SK-N-DZ (cell line): ENCODE measurements at places on chromosomes 1 and 21.

DNA sequence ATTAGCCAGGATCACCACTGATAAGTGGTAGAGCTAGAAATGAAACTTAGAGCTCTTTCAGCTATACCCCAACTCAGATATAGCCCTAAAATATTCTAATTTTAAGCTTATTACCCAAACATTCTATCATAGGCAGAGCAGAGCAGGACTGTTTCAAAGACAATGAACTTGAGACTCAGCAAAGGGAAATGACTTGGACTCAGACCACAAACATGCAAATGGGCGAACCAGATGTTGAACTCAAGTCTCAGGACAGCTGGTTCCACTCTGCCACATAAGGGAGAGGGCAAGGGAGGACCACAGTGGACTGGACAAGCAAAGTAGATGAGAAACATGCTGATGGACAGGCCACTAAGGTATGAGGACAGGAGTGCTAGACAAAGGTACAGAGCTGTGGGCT, 315.3 kb downstream of the OMA1 start:
- DNase-seq: no peak

DNA sequence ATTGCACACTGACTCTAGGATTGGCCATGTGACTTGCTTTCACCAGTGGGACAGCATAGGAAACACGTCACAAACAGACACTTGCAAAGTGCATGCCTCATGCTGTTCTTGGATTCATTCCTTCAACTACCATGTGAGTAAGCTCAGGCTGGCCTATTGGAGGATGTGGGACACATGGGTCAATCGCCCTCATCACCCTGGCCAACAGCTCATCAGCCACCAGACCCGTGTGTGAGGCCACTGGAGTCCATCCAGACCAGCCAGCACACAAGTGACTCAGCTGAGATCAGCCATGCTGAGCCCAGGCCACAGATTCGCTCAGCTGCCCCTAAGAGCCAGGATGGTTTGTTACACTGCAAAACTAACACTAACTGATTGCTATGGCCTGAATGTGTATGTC, 216.1 kb upstream of the GRIK3 start:
- no peak for DNase-seq

DNA sequence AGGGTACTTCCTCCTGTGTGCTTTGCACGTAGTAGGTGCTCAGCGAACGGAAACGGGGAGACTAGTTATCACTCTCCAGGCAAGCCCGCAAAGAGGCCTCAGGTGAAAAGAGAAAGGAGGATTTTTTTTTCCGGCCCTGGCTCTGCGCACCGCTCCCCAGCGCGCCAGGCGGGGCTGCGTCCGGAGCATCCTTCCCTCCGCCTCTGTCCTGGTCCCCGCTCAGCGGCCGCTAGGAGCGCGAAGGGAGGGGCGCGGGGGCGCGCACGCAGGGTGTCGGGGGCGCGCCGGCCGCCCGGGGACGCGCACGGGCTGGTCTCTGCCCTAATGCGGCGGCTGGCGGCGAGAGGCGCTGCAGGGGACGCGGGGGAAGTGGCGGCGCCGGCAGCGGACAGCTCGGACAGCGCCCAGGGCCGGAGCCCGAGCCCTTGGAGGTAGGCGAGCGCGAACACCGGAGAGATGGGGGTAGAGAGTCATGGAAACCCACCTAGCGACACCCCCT, 42.3 kb upstream of the NFASC start:
- peak; percentile 79 for DNase-seq

DNA sequence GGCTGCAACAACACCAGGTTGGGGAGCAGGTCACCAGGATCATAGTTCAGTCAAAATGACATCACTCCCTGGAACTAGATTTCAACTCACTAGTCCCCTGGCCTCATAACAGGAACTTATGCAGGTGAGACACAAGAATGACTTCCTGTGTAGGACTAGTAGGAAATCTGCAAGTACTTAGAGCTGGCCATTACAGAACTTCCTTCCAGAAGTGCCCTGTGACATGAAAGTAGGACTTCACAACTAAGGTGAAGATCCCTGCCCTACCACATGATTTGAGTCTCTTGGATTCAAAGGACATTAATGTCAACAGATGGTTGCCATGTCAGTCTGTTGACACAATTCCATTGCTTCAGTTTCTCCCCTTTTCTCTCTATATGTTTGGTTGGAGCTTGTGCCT, 223.1 kb downstream of the RPS6KC1 start:
- DNase-seq: no peak

- DNase-seq: no peak
Measured at GRCh38 chr21:36845070-36845469, 121.4 kb downstream of the HLCS start.

GRCh38 chr1:5713101-5714010, 278.9 kb downstream of the NPHP4 start:
- no peak for DNase-seq

DNA sequence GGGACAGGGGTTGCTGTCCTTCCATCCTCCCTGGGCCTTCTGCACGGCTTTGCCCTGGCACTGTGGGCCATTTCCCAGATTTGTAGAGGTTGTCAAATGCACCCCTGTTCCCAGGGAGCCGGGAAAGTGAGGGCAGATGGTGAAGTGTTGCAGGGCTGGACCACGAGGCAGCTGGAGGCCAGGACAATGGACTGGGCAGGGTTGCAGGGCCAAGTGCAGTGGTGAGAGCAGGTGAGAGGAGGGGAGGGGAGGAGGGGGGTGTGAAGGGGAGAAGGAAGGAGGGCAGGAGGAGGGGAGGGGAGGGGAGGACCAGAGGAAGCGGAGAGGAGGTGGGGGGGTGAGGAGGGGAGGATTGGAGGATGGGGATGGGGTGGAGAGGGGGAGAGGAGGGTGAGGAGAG, 443.9 kb downstream of the CAMTA1 start:
- no peak for DNase-seq

GRCh38 chr1:7252411-7253117, 467.3 kb downstream of the CAMTA1 start:
- DNase-seq: no peak

DNA sequence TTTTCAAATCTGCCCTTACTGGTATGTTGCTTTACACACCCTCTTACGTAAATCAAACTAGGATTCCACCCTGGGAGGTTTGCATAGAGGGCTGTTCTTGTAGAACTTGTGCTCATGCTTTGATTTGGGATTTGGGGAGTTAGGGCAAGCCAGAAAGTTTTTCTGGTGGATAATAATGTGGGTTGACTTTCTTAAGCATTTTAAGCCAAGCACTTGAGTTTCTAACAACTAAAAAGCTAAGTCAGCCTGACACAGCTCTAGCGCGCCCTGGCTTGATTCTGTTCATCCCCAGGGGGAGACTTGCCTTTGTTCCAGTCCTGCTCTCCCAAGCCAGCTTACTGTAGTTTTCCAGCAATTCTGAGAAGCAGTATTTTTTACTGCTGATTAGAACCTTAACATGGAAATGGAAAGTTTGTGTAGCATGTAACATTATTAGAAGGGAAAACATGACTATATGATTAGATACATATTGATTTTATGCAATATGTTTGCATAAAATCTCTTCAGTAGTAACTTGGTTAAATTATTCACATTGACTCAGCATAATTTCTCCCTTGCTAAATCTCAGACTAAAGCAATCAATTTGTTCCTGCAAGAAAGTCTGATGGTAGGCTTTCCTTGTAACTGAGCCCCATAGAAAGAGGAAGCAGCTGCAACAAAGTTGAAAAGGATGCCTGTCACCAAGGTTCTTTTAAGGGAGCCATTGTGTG, 11.0 kb upstream of the PGD start:
- DNase-seq: no peak

DNA sequence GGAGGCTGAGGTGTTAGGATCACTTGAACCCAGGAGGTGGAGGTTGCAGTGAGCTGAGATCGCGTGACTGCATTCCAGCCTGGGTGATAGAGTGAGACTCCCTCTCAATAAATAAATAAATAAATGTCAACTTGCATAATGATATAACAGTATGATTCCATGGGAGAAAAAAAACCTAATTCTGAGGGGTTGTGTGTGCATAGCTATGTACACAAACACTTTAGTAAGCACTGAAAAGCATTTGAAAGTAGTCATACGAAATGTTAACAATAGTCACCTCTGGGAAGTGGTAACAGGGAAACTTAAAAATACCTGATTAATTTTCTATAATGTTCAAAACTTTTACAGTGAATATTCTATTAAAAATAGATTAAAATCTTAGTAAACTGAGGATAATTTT, 43.2 kb downstream of the ANKRD13C start:
- DNase-seq: no peak

- DNase-seq: no peak
Measured at GRCh38 chr1:37100310-37100709, 66.0 kb upstream of the GRIK3 start.

- DNase-seq: no peak
Measured at GRCh38 chr1:179816196-179816960, 61.2 kb downstream of the TOR1AIP2 start.

DNA sequence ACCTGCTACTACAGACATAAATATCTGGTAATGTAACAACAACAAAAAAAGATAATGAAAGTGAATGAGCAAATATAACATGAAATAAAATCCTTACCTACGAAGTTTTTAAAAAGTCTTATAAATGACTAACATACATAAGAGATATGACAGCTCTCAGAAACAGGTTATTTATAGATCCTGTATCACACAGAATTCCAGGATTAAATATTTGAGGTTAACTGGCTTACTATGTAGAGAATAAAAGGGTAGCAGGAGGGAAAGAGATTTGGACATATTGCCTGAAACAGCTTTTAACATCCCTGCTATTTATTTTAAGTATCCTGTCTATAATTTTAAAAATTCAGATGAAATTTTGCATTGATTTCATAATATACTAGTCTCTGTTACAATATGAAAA, 16.3 kb downstream of the MYSM1 start:
- DNase-seq: no peak

- DNase-seq: no peak
Measured at GRCh38 chr1:165891111-165891860, 63.9 kb downstream of the UCK2 start.

DNA sequence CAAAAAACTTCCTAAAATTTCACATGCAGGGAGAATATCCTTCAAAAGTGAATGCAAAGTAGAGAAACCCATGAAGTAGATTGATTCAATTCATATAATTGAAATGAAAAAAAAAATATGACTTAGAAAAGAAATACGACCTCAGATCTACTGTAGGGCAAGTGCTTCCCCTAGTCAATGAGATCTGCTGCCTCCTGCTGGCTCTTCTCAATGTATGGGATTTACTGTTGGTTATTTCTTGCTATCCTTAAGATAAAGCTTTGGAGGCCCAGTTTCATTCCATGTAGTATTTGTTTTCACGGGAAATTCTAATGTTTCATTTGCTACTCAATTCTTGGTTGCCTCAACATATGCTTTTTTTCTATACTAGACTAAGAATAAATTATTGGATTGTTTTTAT, 46.2 kb downstream of the ZNF648 start:
- DNase-seq: no peak

DNA sequence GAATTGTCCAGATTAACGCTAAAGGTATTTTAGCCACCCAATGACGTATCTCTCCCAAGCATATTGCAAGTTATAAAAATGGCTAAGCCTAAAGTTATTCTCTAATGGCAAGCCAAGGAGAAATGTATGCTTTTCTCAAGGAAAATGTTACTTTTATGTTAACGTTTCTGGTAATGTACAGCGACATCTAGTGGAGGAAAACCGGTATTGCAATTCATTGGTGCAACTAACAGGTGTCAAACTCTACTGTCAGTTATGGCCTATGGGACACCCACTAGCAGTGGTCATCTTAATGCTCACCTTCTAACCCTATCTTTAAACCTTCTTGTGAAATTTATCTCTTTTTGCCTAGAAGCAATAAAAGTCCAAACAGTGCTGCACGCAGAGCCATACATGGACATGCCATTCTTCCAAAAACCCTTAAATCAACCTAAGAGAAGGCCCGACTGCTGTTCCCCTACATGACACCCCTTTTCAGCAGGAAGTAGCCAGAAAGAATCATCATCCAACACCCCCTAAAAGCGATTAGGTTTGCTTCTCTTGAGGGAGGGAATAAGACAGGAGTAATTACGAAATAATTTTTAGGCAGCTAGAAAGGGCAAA, 68.7 kb upstream of the LRIF1 start:
- peak; percentile 32 for DNase-seq

DNA sequence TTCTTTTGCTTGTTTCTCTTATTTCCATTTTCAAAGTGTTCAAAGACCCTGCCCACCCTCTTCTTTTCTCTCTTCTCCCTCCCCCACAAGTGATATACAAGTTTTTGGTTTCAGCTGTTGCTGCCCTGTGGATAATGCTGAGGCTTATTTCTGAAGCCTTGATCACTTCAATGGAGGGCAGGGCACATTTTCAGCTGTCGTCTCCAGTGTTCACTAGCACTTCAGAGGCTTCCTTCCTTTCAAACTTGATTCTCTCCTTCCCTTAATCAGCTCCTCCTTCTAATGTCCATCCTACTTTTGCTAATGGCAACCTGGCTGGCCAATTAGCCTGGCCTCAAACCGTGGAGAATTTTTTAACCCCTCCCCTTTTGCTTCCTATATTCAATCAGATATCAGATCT, 435.7 kb upstream of the RUNX1 start:
- no peak for DNase-seq

DNA sequence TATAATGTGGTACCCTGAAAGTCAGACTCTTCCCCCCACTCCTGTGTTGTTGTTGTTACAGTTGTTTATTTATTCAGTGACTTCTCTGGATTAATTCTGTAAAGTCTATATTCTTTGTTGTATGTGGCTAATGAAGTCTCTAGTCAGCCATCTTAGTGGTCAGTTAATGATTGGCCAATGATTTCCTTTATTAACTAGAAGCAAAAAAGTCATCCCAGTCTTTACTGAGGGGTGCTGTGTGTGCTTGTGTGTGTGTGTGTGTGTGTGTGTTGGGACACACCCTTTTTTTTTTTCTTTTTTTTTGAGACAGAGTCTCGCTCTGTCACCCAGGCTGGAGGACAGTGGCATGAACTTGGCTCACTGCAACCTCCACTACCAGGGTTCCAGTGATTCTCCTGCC, 37.3 kb upstream of the HYI start:
- no peak for DNase-seq

DNA sequence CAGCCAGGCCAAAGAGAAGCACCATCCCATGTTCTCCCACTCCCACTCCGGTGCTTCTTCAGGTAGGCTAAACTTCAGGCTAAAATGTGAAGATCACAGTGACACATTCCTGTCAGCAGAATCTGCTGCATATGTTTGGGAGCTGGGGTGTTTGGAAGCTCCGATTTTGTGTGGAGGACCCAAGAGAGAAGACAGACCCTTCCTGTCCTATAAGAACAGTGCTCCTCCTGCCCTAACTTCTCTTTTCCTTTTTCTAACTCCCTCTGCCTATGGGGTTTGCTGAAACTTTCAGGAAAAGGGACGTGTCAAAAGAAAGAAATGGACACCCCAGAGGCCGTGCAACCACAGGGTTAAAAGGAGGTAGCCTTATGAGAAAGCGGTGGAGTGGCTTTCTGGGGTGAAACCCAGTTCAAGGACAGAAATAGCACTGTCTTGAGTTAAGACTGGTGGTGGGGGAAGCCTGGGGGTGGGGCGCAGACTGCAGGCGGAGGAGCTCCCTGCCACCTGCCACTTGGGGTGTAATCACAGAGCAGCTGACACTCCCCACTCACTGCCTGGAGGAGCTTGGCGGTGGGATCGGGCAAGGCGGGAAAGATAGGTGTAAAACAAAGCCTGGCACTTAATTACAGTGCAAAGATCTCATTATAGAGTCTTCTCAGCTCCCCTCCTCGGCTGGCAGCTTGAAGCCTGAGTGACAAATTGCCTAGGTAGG, 645 bp upstream of the TLR5 start:
- no peak for DNase-seq

- DNase-seq: peak; percentile 37
Measured at GRCh38 chr1:18794051-18794450, 65.4 kb downstream of the TAS1R2 start.

- no peak for DNase-seq
Measured at GRCh38 chr1:40044110-40044509, 3.6 kb downstream of the CAP1 start.

- DNase-seq: peak; percentile 53
Measured at GRCh38 chr1:40630488-40631223, 34.8 kb downstream of the RIMS3 start.
